GM18507 (cell line): ENCODE measurements at places on chromosomes 13 and 19.

DNA sequence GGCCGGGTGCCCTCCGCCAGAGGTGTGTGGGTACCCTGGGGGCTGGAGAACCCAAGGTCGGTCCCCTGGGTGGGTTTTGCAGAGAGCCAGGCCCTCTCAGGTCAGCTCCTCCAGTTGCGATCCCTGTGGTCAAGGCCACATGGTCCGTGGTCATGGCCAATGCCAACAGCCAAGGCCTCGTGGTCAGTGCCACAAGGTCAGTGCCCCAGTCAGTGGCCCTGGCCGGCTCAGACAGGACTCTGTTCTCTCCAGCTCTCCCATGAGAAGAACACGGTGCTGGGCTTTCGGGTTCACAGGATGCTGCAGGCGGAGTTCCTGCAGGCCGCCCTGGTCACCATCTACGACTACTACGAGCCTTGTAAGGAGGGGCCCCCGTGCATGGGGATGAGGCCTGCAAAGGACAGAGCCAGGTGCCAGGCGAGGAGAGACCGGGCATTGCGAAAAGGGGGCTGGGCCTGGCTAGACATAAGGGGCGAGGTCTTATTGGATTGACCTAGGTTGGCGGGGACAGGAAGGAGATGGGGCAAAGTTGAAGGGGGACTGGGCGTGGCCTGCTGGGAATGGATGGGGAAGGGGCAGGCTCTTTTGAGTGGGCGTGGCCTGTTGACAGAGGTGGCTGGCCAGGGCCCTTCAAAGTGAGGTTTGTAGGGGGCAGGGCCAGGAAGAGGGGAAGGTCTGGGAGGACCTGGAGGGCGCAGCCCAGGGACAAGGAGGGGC, 15.2 kb upstream of the SHFL start:
- DNase-seq, result no peak

DNA sequence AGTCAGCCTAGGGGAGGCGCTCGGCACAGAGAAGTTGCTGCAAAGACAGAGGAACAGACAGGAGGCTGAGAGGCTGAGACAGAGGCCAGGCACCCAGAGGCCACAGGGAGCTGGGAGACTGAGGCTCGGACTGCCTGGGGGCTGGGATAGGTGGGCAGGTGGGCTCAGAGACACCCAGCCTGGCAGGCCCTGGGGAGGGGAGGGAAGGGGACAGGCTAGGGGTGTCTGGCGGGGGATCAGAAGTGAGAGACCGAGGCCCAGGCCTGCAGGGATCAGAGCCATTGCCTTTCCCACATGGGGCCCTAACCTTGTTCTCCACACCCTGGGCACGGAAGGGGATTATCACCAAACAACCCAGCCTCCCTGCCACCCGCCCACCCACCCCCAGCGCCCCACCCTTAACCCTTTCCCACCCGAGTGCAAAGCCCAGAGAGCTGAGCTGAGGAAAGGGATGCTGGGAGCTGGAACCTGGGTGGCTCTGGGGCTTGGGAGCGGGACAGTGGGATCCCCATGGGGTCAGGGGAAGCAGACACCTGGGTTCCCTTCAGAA, 1.3 kb downstream of the NTN5 start:
- DNase-seq, result no peak

DNA sequence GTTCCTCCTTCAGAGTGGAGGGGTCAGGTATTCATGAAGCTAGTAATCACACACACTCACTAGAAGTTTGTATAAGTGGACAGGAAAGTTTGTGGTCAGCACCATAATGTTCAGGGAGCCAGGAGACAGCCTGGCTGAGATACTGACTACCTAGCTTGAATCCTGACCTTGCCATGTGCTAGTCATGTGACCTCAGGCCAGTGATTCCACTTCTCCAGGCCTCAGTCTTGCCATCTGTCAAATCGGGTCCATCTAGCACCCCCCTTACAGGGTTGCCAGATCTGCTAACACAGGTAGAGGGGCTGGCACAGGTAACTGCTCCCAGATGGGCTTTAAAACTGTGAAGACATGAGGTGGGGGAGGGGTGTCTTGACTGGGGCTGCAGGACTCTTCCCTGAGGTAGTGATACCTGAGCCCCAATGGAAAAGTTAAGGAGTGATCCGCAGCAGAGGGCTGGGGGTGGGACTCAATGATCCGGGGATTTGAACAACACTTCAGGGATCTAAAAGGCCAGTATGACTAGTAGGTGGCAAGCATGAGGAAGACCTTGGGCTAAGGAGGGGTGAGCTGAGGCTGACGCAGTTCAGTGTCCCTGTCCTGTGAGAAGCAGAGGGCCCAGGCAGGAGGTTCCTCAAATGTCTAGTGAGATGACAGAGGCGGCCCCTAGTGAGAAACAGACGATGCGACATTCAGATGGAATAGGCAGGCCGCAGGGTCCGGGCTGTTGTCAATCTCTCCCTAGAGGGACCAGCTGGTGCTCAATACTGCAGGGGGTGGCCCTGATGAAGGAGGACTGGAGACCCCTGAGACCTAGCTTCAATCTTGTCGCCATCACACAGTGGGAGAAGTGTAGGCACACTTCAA, 8.5 kb downstream of the ACTMAP start:
- no peak for DNase-seq

DNA sequence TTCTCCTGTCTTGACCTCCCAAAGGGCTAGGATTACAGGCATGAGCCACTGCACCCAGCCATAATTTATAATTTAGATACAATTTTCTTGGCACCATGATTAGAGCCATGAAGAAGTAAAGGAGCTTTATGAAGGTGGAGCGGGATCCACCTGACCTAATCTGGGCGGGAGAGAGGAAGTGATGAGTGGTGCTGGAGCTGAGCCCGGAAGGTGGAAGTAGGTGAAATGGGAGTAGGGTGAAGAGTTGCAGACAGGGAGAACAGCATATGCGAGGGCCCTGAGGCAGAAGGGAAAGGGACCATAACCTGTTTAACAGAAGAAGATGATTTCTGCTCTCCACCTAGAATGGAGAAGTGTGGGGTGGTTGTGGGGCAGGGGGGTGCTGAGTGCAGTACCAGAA, 4.2 kb downstream of the BLOC1S3 start:
- DNase-seq, result no peak

GRCh38 chr13:53422415-53422814, 393.8 kb downstream of the OLFM4 start:
- no peak for DNase-seq

- no peak for DNase-seq
These were observed 819.9 kb downstream of the OLFM4 start for GRCh38 chr13:53848366-53848961.

DNA sequence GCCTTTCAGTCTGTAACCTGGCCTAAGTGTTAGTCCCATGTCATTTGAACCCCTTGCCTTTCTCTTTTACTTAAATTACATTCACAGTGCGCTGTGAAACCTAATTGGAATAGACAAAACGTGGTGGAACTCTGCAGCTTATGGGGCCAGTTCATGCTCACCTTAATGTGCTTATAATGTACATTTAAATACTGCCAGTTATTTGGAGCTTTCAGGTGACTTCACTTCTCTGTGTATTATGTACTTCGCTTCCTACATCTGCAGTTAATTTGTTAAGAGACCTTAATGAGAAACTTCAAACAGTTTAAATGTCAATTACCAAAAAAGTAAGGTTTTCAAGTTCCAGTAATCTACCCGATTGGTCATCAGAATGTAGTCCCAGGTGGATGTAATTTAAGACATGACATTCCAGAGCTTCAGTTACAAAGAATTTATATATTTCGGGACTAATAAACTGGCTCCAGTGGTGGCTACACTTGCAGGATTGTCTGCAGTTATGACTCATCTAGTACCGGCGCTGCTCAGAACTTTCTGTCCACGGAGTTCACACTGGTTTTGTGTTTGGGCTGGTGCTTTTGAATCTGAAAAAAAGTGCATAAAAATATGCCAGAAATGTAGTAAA, 125.3 kb downstream of the TM9SF2 start:
- no peak for DNase-seq

DNA sequence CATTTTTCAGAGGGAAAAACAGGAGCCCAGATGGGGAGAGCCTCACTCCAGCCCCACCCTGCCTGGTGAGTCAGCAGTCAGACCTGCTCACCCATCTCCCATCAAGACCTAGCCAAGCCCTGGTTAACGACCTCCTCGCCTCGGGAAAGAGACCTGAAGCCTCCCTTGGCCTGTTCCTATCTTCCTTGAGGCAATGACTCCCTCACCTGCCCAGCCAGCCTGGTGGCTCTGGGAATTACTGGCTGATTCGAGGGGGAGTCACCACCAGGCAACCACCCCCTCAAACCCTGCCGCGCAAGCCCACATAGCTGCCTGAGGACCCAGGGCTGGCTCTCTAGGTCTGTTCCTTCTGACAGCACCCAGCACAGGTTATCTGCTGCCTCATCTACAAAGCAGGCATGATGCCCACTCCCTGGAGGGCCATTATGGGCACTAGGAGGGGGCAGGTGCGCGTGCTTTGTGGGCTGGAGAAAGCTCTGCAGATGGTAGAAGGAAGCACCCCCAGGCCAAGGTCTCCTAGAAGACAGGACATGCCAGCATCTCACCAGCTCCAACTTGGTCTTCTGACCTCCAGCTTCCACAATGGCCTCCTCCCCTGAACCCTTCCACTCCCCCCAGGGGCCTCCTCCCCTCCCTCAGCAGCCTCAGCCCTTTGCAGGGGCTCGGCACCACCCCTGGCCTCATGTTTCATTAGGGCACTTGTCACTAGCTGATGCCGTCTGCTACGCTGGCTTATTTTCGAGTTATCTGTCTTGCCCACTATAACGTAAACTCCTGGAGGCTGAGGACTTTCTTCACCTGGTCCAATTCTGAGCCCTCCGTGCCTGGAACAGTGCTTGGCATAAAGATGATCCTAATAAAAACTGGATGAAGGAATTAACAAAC, 10.4 kb downstream of the DEDD2 start:
- DNase-seq, result no peak

DNA sequence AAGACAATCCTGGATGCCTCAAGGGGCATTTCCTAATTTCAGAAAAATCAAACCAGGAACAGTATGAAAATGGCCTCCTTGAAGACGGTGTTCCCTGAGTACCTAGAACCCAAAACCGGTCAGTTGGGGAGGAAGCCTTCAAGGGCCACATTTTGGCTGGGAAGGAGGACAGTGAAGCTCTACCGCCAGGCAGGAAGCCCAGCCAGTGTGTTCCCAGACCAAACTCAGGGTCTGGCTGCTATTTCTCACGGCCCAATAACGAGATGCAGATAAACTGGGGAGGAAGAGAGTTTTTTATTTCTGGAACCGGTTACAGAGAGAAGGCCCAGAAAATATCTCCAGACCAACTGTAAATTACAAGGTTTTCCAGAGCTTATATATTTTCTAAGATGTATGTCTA, 24.3 kb upstream of the CEACAM21 start:
- no peak for DNase-seq

GRCh38 chr13:35716729-35717128, 240.2 kb upstream of the MAB21L1 start:
- DNase-seq, result no peak

DNA sequence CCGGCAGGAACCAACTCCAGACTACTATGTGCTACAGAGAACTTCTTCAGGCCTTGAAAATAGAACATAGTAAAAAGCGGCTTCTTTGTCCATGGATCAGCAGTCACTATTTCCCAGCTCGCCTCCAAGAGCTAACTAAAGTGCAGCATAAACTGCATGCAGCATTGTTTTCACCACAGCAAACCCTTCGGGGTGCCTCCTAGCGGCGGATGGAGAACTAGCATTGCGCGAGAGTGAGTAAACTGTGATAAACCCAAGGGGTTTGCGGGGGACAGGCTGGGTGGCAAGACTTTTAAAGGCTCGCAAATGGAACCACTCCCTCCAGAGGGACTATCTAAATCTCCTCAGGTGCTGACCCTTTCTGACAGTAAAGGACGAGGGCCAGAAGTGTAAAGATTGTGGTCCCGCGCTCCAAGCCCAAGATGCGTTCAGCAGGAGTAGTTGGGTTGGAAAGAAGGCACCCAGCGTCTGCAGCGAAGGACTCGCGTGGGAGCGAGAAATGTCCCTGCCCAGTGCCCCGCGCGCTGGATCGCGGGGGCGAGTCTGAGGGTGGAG, 21.5 kb upstream of the SGCG start:
- no peak for DNase-seq

- DNase-seq, result no peak
These were observed 152.7 kb downstream of the TNFRSF19 start for GRCh38 chr13:23722726-23723453.

GRCh38 chr19:35088131-35088913, 27.3 kb upstream of the FXYD3 start:
- DNase-seq, result no peak

DNA sequence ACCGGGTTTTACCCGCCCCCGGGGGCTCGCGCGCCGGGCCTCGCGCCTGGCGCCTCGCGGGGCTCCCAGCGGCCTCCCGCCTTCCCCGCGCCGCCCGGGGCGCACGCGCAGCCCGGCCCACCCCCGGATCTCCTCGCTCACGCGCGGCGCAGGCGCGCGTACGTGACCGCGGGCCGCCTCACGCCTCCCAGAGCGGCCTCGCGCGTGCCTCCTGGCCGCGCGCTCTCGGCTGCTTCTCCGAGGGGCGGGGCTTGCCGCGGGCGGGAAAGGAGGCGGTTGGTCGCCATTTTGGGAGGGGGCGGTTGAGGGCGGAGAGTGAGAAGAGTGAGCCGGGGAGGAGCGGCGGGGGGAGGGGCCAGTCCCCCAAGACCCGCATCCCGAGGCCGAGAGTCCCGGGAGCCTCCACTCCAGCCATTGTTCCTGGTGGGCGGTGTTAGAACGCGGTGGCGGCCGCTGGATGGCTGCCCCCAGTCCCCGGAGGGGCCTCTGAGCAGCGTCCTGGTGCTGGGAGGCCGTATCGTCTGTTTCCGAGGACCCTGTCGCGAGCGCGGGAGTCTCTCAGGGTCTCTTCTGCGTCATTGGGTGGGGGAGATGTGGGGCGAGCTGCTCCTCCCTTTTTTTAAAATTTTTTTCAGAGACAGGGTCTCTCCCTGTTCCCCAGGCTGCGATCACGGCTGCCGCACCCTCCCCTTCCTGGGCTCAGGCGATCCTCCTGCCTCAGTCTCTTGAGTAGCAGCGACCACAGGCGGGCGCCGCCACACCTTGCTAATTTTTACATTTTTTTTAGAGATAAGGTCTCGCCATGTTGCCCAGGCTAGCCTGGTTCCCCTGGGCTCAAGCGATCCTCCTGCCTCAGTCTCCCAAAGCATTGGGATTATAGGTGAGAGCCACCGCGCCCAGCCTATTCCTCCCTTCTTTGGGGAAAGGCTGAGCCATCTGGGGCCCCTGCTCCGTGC, at the start of gene ZNF541:
ZNF541 (minus strand) TSS at position 78 of the 956 bp plus-strand sequence. CDS start 17,292 bp downstream, outside the sequence.
- no peak for DNase-seq

GRCh38 chr19:39146091-39146490, 20.5 kb downstream of the PAK4 start:
- no peak for DNase-seq
